IMR-90 (cell line): ENCODE measurements at places on chromosomes 3 and 15. TPM values are rescaled to one million over a fixed set of nuclear protein-coding genes. Genes with fewer than 3 reads are reported as not detected.

Gene GPR156
- 0.18 and 0.28 TPM in 2 replicates for total RNA-seq

Gene ANP32A
- 50.0 and 72.8 TPM in 2 replicates for total RNA-seq

Gene CHAC1
- 41.9 and 51.3 TPM in 2 replicates for total RNA-seq

Gene P3H2
- 54.7 and 74.4 TPM in 2 replicates for total RNA-seq

Gene CD200
- total RNA-seq = 0.83 and 1.1 TPM in 2 replicates

Gene CHL1
- total RNA-seq = 1.6 and 2.2 TPM in 2 replicates

Gene CTXND1
- total RNA-seq = not detected in 2 replicates

Gene RTP4
- total RNA-seq = not detected in 2 replicates

Gene SYNM
- 3.4 and 5.0 TPM in 2 replicates for total RNA-seq

Gene CSPG4
- total RNA-seq = 12.4 and 14.7 TPM in 2 replicates

Gene TGM4
- total RNA-seq = under 0.01 TPM in 1 of 2 replicates, not detected in the other

Gene RLBP1
- total RNA-seq = not detected in 2 replicates

Gene C2CD4B
- not detected in 2 replicates for total RNA-seq

Gene CACNA1D
- total RNA-seq = under 0.01 TPM in 1 of 2 replicates, not detected in the other

Gene SKOR1
- not detected in 2 replicates for total RNA-seq

Gene COL8A1
- 109 and 119 TPM in 2 replicates for total RNA-seq

Gene FBLN2
- total RNA-seq = 10.8 and 11.8 TPM in 2 replicates

Gene DBR1
- total RNA-seq = 12.5 and 17.5 TPM in 2 replicates

Gene OR5K1
- not detected in 2 replicates for total RNA-seq

Gene FBXW12
- not detected in 2 replicates for total RNA-seq

Gene PP2D1
- total RNA-seq = not detected in 2 replicates

Gene EHHADH
- 4.2 and 4.7 TPM in 2 replicates for total RNA-seq
